ENCODE measurements at places on chromosomes 7 and 10.
A peak's percentile ranks its signal among the peaks of the same experiment; 100 is the strongest.

GRCh38 chr7:3246127-3246526, 54.9 kb upstream of the SDK1 start:
- DNase-seq = no peak

- DNase-seq = no peak
Observed at GRCh38 chr7:100884736-100885439, 4.6 kb downstream of the UFSP1 start.

GRCh38 chr10:31760674-31761081, 168.0 kb downstream of the ARHGAP12 start:
- DNase-seq = no peak

DNA sequence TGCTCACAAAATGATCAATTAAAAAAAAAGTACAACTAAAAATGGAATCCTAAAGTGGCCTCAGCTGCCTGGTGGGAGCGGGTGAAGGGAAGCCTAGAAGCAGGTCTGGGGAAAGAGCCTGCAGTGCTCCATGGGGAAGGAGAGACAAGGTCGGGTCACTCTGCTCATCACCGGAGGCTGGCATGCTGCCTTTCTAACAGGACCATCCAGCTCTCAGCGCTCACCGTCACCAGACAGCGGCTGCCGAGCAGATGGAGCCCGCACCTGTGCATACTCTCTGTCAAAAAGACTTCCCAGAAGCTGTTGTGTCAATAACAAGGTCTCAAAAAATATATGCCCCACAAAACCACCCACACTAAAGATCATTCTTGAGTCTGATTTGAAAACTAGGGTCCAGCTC, 112.8 kb downstream of the BAMBI start:
- no peak for DNase-seq

DNA sequence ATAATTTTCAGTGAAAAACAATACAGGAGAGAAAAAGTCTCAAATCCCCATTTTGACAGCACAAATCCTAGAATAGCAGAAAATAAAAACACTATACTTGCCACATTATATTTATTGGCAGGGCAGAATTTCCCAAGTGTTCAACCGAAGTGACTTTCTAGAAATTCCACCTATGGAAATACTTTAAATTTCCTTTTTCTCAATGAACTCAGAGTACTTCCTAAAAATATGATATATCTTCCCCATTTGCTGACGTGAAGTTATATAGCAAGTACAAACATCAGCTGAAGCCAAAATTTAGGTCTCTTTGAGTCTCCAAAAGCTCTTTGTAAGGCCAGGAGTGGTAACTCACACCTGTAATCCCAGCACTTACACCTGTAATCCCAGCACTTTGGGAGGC, 83.3 kb downstream of the NT5C2 start:
- DNase-seq = no peak

DNA sequence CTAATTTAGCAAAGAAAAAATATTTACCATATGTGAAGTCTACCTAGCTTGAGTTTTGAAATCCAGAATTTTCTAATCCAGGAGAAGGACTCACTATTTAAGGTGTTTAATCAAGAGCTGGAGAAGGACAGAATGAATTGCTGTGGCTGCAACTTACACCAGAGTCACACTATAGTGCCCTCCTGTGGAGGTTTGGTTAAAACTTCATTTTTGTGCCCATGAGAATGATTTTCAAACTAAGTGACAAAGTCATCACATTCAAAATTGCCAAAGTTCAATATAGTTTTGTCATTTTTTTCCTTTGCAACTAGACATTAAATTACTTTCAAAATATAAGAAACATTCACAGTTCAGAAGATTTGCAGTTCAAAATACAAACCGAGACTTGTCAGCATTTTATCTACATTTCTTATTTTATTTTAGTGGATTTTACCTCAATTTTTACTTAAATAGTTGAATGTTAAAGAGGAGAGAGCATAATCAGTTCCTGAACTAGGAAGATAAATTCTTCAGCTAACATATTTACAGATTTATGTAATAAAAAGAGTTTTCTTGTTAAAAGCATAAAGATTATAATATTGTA, 70.7 kb downstream of the CABCOCO1 start:
- DNase-seq = no peak

- no peak for DNase-seq
Observed at GRCh38 chr7:146554556-146554955, 438.0 kb downstream of the CNTNAP2 start.

DNA sequence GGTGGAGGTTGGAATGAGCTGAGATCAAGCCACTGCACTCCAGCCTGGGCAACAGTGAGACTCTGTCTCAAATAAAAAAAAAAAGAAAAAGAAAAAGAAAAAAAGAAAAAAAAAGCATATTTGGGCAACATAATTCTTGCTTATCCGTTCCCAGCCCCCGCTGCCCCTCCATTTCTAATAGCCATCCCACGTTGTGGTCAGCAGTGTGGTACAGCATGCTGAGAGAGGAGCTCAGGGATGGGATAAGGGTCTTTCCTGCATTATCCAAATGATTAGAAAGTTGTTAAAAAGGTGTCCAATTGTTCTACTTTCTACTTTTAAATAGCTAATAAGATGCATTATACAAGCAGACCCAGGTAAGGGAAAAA, 104.9 kb upstream of the ZNF92 start:
- no peak for DNase-seq

DNA sequence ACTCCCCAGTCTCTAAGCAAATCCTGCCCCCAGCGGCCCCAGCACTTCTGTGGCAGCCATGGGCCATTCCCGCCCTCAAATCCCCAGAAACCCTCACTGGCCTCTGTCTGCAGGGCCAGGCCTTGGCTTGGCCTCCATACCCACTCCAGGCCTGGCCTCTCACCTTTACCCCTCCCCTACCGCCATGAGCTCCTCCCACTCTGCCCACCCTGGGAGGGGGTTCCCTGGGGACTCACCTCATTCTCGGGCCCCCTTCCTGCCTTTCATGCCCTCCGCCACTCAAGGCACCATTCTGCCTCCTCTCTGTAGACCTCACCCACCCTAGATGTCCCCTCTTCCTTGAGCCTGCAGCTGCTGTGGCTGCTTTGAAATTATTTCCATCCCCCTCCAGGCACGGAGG, 41.0 kb downstream of the PRF1 start:
- DNase-seq = no peak

GRCh38 chr10:10785627-10786026, 232.0 kb upstream of the CELF2 start:
- no peak for DNase-seq

GRCh38 chr7:102036958-102037357, 219.5 kb downstream of the CUX1 start:
- no peak for DNase-seq

GRCh38 chr10:122163174-122164022, 107.7 kb upstream of the BTBD16 start:
- no peak for DNase-seq

DNA sequence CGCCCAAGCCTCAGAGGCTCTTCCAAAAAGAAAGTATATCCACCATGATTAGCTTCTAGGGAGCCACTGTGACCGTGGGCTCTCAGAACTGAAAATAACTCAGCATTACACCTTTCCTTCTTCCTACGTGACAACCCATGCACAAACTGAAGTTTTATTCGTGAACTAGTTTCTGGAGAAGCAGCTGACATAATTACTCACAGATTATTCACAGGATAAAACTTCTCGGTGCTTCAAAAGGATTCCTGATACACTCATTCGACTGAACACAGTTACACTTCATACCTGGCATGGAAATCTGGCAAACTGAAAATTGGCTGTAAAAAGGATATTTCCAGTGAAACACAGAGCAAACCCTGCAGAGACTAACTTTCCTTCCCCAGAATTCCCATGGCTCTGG, 139.2 kb upstream of the PTER start:
- DNase-seq = no peak

DNA sequence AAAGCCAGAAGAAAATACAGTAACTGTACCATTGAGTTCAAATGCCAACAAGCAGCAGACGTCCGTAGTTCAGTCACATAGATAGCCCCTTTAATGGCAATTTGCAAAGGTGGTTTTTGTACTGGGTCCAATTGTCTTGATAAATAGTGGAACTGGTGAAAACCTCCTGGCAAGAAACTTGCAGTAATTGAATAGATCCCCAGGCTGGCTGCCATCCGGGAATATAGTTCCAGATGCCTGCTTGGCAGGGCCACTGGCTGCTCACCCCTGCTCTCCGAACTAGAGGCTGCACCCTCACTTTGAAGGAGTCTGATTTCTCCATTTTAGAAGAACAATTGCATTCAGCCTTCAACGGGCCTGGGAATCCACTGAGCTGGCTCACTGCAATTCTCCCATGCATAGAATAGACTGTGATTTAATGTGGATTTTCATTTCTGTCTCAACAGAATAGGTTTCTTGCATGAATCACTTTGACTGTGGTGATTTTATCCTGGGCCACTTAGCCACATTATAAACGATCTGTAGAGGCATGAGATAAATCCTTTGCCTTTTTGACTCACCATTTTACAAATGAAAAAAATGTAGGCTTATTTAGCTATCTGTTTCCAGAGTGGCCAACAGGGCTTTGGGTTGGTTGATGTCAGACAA, 35.9 kb upstream of the ELMO1 start:
- DNase-seq = no peak

DNA sequence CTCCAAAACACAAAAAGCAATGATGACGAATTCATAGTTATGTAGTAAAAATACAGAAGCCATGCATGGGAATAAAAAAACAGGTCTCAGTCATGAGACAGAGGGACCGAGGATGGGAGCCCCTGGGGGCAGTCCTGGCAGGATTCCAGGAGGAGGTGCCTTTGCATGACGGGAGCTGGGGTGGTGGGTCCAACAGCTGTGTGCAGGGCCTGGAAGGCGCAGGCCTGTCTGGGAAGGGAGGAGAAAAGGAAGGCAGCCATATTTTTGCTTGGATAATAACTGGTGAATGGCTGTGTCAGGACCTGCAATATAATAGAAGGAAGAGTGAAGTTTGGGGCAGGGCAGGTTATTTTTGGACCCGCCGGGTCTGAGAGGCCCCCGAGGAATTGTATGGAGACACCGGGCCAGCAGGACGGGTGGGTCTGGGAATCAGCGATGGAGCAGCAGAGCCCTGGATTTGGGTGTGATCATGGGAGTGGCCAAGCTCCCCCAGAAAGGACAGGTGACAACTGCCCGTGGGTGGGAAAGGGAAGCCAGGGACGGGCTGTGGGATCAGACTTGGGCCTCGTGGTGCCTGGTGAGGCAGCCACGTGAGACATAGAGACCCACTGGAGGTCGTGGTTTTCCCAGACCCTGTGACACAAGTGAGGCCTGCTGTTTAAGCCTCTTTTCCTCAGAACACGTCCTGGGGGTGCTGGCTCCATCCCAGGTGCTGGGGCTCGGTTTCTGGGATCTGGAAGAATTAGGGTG, 2.9 kb upstream of the JAKMIP3 start:
- no peak for DNase-seq

DNA sequence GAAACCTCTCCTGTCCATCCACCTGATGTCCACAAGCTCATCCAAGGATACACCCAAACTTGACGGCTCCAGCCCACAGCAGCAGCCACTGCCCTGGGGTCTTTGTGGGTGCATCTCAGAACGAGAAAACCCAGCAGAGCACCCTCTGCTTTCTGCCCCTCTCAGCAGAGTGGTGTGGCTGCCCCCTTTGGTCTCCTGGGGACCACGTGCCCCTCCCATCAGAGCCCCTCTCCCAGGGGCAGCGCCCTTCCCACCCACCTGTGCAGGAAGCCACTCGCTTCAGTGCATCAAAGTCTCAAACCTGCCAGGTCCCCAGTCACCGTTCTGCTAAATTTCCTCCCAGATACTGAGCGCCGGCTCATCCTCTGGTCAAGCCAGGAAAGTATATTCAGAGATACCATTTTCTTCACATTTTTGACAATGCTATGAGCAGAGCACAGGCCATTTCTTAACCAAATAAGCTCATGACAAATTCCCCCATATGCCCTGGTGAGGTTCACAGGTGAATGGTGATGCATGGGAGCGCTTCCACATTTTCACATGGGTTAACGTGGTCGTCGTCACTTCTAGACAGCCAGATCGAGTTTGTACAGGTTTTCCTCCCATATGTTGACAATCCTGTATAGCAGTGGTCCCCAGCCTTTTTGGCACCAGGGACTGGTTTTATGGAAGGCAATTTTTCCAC, 32.4 kb downstream of the CAMK2B start:
- no peak for DNase-seq

- no peak for DNase-seq
Observed at GRCh38 chr7:5248201-5248885, 34.4 kb upstream of the SLC29A4 start.

GRCh38 chr10:3784510-3785250, at the start of gene KLF6:
Gene KLF6, minus strand, starts transcription at chr10:3785209. Its CDS starts 195 bp downstream, at chr10:3785014.
- DNase-seq = no peak

- no peak for DNase-seq
Observed at GRCh38 chr7:16891338-16891737, 9.6 kb upstream of the AGR3 start.

DNA sequence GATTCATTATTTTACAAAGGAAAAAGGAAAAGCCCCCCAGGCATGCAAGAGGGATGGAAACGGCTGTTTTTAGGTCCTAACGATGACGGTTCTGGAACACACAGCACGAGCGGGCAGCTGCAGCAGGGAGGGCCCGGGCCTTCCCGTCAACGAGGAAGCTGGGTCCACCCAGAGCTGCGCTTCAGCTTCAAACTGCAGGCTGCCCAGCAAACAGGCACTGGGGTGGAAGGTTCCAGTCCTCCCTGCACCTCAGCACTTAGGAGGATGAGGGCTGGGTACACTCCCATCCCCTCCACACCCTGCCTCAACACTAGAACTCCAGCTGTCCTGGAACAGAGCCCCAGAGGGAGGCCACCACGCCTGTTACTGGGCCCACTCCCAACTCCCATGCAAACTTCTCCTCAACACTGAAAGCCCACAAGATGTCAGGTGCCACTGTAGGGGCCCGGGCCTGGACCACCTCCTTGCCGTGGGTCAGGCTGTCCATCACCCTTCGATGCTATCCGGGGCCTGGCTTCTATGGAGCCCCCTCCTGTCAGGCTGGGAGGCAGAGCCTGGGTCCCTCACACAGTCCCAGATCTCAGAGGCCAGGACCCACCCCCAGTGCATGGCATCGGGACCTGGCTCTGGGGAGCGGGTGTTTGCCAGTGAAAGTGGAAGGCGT, 33.0 kb downstream of the PAPOLB start:
- DNase-seq = no peak

- no peak for DNase-seq
Observed at GRCh38 chr10:21993360-21994001, 10.0 kb downstream of the DNAJC1 start.

GRCh38 chr10:16989826-16990293, 139.8 kb downstream of the CUBN start:
- no peak for DNase-seq

GRCh38 chr10:61904733-61905725, 3.5 kb downstream of the ARID5B start:
- DNase-seq = peak; percentile 66

DNA sequence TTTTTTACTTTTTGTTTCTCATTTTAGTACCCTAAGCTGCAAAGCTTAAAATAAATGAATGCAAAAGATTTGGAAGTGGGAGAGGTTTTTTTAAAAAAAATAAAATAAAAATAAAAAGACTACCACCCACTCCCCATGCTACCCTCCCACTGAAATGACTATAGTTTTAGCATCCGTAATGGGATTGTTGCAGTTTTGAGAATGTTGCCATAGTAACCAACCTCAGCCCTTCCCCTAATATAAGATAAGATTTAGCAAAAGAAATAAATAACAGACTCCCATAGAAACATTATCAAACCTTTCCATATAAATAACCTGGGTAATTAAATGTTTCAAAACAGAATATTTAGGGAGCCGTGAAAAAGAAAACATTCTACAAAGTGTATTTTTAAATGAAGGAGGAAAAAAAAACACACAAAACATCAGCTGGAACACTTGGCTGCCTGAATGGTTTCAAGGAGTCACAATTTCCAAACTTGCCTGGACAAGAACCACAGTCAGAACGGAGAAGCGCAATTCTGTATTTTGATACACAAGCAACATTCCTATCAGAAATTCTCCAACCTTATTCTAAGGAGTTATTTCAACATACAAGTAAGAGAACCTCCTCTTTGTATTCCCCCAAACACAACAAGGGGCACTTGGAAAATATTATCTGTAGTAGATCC, 57.4 kb downstream of the DGKI start:
- no peak for DNase-seq

Measured in NCI-H1048 (cell line).